ENCODE measurements at places on chromosomes 1 and 21. TPM values are rescaled to one million over a fixed set of nuclear protein-coding genes. Genes with fewer than 3 reads are reported as not detected.

The PITHD1 gene
- total RNA-seq = 57.9 TPM

The TNFRSF14 gene
- total RNA-seq = 2.0 TPM

The LRRC71 gene
- total RNA-seq = 0.16 TPM

The SPATA17 gene
- 4.7 TPM for total RNA-seq

The ATP1A4 gene
- 0.31 TPM for total RNA-seq

The SIK1 gene
- total RNA-seq = 0.47 TPM

The RXFP4 gene
- total RNA-seq = not detected

The DMBX1 gene
- not detected for total RNA-seq

Data from occipital lobe (tissue), 3 donors.